Right forelimb (tissue), 1 donor: ENCODE measurements at places on chromosomes 5 and 9.

DNA sequence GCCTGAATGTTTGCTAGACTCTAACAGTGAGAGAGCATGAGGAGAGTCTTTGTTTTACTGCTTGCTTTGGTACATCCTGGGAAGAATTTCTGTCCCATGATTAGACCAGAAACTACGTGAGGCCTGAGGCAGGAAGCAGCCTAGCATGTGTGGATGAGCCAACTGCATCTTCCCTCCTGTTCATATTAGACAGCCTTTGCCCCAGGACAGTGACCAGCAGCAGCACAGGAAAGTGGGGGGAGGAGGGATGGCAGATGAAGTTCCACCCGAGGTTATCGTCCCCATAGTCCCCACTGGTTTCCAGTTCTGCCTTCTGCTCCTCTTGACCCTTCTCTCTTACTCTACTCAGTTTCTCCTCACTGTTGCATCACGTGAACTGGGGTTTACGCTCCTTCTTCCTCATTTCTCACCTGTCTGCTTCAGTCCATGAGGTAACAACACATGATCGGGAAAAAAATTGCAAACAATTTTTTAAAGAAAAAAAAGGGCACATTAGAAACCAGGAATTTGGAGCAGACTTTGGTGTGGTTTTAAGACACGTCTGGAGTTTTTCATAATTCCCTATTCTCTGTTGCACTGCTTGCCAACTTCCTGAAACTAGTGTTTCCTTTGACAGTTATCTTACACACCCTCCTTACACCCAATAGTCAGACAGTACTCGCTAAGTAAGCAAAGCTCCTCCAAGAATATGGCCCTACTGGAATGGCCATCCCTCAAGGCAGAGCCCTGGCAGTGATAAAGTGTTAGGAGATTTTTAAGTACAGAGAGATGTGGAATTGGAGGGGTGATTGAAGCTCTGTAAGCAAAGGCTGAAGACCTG is 84.1 kb downstream of the SNX18 start:
- no peak for DNase-seq

DNA sequence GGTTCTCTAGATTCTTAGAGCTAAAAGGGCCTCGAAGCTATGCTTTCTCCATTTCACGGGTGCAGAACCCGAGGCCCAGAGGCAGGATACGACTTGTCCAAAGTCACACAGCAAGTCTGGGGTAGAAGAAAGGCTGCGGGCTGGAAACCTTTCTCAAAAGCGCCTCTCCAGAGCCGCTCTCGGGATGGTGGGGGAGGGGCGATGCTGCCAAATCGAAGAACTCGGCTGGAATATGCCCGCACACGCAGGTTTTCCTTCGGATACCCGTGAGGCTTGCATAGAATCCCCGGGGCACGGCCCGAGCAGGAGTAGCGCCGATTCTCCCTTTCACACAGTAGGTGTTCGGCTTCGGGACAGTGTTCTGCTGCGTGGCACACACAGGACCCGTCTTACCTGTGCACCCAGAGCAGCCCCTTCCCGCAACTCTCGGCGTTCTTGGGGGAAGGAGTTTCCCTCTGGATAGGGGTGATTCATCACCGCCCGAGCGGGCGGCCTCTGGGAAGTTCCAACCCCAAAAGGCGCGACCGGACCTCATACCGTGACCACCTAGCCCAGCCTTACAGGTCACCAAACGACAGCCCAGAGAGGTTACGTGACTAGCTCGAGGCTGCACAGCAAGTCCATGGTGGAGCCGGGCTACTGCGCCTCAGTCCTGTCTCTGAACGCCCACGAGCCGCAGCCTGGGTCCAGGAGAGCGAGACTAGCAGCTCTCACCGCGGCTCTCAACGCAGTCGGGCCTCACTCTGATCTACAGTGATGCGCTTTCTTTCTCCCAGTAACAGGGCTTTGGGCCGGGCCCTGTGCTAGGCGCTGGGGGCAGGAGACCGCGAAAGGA is 4.1 kb downstream of the PAX5 start:
- DNase-seq = no peak

- no peak for DNase-seq
Measured at GRCh38 chr5:90112033-90112692, 297.4 kb downstream of the CETN3 start.

DNA sequence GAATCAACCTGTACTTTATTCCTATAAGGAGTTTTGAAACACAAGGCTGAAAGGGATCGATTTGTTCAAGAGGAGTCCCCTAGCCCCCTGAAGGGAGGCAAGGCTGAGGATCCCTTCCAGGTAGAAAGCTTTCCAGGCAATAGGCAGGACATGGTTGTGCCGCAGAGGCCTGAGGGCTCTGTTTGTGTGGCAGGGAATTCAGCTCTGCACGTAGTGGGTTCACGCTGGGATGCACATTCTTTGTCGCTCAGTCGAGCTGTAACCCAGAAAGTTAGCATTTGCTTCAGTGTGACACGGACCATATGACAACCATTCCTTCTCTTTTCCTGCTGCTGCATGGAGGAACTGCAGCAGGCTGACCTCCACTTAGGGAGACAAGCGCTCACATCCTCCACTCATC is 65.6 kb upstream of the TRIO start:
- DNase-seq = no peak

DNA sequence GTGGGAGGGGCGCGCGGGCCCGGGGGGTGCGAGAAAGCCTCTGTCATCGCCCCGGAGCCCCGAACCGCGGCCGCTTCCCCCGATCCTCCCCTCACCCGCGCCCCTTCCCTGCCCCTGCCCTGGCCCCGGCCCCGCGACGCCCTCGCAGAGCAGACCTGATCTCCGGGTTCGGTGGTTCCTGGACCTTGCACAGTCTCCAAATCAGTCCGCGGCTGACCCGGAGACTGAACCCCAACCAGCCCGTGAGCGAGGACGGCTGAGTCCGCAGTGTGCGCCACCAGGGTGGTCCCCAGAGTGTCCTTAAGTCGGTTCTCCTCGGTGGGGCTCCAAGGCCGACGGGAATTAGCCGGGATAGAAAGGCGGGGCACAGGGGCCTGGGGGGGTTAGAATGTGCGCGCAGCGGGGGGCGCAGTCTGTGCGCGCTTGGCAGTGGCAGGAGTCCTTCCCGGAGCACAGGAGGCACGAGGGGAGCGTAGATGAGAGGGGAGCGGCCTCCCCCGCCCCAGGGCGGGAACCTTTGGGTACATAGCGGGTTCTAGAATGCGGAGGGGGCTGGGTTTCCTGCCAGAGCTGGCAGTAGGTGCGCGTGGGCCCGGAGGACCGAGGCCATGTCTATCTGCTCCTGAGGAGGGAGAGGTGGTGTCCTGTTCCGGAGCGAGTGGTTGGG is 779 bp downstream of the PKN3 start:
- no peak for DNase-seq

GRCh38 chr5:14071433-14071832 is 71.7 kb upstream of the TRIO start:
- DNase-seq = no peak
